G401 (cell line): ENCODE measurements at places on chromosomes 2 and 18. TPM values are rescaled to one million over a fixed set of nuclear protein-coding genes. Genes with fewer than 3 reads are reported as not detected.

- no peak for DNase-seq
Observed at GRCh38 chr2:165594935-165595255, 125.4 kb downstream of the CSRNP3 start.

GRCh38 chr2:17163638-17164037 is 354.6 kb downstream of the RAD51AP2 start:
- no peak for DNase-seq

IL1R2 gene
- total RNA-seq, result not detected in 2 replicates

DNA sequence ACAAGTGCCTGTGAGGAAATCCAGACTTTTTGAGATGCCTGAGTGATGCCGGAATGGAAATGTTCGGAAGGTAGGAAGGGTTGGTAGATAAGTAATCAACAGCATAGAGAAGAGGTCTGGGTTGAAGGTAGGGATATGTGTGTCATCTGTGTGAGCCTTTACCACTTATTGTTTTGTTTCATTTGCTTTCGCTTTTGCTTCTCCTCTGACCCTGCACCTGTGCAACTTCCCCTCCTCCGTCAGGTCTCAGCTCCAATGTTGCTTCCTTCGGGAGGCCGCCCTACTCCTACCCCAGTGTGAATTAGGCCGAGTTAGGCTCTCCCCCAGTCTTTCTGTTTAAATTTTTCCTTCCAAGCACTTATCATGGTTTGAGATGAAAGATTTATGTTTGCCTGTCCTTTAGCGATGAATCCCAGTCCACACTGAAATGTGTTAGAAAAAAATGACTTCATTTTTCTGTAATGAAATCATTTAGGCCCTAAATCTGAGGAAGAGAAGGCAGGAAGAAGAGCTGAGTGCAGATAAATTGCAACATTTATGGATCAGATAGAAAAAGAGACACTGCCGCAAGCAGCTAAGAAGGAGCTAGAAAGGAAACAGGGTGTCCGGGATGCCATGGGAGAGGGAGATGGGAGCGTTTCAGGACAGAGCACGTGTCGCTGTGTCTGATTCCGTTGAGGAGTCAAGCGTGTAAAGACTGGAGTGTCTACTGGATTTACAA is 139.6 kb upstream of the PELI1 start:
- DNase-seq, result no peak

FTCDNL1 gene
- total RNA-seq, result 0.10 TPM in 1 of 2 replicates, not detected in the other

FOXI3 gene
- total RNA-seq, result not detected in 2 replicates

- no peak for DNase-seq
Observed at GRCh38 chr2:11250400-11251196, 93.8 kb downstream of the ROCK2 start.
